ENCODE measurements at places on chromosomes 4 and X.

DNA sequence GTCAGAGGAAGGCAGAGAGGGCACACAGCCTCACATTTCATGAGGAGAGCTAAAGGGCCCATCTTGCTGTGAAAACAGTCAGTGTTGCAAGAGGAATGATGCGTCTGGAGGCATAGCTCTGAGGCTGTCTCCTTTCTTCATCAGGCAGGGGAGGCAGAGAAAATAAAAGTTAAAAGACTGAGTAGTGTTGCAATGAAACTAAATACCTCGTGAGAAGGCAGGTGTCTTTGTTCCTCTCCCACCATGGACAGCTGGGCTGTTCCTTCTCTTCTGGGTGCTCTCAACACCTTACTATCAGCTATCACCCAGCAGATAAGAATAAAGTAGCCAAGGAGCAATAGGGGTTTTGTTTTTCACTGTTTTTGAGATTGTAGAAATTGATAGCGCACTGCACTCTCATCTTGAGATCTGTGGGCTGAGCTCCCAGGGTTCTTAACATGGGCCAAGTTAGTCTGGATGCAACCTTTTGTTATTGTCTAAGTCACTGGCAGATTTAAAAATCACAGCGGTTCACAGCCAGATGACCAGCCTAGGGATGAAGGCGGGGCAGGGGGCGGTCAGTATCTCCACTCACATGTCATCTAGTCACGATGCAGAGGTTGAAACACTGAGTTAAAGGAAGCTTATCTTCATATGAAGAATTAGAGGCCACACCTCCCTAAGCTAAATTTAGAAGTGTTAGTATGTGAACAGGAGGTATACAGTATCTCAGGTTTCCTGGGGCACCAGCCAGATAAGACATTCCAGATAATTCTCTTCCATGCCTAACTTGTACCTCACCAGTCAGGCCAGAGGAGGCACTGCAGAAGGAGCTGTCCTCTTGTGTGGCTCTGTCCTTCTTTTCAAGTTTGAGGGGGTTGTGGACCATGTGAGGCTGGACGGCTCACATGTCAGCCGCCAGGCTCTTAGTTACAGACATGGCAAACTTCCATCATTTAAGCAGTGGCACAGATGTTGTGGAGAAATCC lies 36.9 kb downstream of the PARM1 start:
- DNase-seq, result no peak

DNA sequence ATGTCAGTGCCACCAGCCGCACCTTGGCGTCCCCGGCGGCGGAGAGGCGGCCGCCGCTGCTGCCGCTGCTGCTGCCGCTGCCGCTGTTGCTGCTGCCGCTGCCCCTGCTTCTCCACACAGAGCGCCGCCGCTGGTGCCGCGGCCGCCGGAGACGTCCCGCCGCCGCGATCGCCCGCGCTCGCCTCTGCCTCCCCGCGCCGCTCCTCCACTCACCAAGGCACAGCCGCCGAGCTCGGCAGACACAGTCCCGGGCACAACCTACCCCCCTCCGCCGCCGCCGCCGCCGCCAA lies at the start of gene PPP3CA:
Gene PPP3CA, minus strand, starts transcription at position 260 of the 290 bp plus-strand sequence.
- no peak for DNase-seq

DNA sequence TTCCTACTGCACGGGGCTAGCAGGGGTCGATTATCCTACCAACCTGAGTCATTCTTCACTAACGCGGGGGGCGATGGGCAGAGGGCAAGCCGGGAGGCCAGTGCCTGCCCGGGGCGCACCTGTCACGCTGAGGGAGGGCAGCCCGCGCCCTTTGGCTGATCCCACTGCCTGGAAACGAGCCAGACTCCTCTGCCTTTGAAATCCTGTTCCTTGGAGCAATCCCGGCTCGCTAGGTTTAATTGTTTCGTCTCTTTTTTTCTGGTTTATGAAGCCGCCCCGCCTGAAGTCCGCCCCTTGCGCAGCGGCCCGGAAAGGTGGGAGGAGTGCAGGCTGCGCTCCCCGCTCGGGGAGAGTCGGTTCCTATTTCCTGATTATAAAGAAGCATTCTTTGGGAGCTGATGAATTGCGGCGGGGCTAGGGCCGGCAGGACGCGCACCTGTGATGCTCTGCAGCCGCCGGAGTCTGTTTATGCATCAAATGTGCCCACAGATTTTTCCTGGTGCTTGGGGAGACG lies 484.2 kb downstream of the BCOR start:
- DNase-seq, result no peak

DNA sequence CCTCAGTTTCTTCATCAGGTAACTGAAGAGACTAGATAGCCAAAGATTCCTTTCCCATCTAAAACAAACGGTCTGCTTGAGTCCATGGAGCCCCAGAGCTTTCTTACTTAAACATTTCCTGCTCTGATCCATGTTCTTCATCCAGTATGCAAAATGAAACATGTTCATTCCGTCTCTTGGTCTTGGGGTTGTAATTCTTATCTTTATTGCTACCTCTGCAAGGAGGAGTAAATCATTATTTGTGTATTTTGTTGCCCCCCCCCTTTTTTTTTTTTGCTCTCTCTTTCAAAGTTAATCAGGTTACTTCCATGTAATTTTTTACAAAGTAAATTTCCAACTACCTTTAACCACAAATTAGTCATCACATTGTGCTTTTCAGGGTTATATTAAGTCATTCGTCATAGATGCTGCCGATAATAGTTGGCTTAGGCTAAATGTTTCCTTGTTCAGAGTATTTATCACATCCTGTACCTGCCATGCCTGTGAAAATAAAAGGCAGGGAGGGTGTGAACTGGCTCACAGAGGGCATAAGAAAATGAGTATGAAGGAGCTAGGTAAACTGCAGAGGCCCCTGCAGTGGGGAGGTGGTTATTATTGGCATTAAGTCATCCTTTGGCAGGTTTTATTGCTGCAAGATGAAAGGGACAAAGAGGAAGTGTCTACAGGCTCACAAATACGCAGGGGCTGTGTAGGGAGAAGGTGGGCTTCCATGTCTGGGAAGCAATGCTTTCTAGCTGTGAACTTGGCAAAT lies 76.7 kb upstream of the HS3ST1 start:
- DNase-seq, result peak; percentile 13

GRCh38 chr4:3091464-3091863 lies 17.0 kb downstream of the HTT start:
- no peak for DNase-seq

- DNase-seq, result no peak
Measured at GRCh38 chr4:39495446-39496213, 31.6 kb downstream of the UGDH start.

- no peak for DNase-seq
Measured at GRCh38 chr4:145960012-145960411, 21.4 kb upstream of the ZNF827 start.

GRCh38 chrX:68994135-68994890 lies 165.5 kb downstream of the EFNB1 start:
- no peak for DNase-seq

DNA sequence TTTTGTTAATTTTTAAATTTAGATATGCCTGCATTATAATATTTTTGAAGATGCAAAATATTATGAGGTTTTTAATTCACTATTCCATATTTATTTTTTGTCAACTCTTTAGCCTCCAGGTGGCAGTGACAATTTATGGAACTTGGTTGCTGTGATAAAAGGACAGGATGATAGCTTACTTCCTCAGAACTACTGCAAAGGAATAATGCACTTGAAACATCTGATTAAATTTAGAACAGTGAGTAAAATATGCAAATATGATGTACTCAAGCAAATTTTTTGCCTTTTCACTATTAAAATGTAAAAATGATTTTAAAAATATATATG lies 45.1 kb downstream of the SPATA4 start:
- no peak for DNase-seq

DNA sequence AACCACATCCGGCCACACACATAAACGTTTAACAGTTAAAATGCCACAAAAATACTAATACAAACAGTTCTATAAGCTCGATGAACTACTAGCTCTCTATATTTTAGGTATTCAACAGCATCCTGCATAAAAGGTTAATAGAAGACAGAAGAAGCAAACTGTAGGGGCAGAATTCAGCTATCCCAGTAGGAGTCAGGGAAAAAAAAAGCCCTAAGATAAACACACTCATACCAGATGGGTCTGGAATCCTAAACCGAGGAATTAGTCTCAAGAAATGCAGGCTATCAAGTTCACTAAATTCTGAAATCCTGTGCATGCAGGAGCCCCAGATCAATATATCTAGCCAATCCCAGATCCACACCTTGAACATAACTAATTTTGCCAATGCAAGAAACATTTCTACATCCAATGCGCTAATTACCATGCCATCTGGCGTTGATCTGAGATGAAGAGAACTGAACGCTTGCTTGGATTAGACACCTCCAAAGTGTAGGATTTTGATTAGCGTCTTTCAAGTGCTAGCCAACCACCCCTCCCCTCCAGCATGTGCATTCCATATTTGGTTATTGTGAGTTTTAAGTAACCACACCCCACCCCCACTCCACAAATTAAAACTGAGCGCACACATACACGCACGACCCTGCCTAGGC lies 512.2 kb upstream of the INTU start:
- no peak for DNase-seq

- DNase-seq, result no peak
Measured at GRCh38 chrX:72169008-72169728, 12.4 kb upstream of the PIN4 start.

DNA sequence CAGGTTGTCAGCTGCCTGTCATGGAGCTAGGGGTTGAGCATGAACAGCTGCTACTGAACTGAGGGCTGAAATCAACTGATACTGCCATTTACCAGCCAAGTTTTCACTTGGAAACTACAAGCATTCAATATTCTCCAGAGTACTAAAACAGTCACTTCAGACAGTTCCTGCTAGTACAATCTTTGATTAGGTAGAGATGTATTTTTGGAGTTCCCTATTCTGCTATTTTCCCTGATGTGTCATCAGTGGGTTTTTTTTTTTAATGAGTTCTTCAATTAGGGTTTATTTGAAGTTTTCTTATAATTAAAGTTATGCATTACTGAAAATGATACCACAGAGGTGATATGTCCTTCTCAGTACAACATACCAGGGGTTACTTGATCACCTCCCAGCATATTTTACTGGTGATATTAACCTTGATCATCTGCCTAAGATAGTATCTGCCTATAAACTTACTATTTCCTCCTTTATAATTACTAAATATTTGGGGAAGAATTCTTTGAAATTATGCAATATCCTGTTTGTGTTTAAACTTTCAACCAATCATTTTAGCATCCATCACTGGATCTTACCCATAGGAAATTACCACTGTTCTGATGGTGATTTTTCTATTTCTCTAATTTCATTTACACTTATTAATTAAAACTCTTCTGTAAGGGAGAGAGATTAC lies 13.6 kb downstream of the PDCL2 start:
- no peak for DNase-seq

DNA sequence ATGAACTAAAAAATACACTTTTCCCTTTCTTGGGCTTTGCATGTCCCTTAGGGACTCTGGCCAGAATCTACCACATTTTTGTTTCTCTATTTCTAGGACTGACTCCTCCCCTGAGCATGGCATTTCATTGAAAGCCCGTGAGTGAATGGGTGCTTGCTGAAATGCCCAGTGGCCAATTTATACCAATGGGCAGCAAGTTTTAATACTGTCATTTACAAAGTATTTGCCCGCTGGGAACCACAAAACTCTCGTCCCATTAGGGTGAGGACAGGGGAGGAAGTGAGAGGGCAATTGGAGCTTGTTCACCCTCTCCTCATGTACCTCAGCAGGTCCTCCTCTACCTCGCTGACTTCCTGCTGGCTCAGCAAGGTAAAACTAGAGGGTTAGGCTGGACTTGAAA lies 1.1 kb downstream of the SRPX2 start:
- no peak for DNase-seq

GRCh38 chrX:16022580-16023200 lies 100.7 kb upstream of the GRPR start:
- DNase-seq, result peak; percentile 10

DNA sequence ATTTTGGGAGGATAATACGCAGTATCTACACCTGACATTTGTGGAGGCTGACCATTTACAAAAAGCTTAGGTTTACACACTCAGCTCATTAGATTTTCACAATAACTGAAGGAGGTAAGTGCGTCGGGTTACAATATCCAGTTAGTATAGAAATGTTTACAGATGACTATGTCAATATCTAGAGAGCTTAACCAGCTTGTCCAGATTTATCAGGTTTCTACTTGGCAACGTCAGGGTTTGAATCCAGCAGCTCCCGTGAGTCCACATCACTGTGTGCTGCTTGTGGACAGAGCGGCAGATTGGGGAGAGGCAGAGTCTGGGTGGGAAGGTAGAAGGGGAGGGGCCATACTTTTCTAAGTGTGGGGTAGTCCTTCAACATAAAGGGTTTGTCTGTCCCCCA lies 28.3 kb downstream of the ARHGAP10 start:
- DNase-seq, result no peak

DNA sequence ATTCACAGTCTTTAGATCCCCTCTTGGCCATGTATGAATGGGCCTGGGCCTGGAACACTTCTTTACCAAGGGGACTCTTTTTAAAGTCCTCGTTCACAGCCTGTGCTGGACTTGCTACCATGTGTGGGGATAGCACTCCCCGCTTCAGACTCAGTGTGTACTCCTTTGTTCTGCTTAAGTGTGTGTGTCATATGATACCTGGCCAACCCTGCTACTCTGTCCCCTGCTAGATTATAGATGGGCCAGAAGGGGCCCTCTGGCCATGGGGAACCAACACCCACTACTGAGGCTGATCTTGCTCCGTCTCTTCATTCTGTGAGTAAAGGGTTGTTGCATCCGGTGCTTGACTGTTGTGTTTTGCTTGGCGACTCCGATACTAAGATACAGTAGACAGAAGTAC lies 8.0 kb downstream of the CCDC110 start:
- DNase-seq, result no peak

- DNase-seq, result peak; percentile 52
Measured at GRCh38 chr4:8410641-8411271, 29.8 kb downstream of the ACOX3 start.

DNA sequence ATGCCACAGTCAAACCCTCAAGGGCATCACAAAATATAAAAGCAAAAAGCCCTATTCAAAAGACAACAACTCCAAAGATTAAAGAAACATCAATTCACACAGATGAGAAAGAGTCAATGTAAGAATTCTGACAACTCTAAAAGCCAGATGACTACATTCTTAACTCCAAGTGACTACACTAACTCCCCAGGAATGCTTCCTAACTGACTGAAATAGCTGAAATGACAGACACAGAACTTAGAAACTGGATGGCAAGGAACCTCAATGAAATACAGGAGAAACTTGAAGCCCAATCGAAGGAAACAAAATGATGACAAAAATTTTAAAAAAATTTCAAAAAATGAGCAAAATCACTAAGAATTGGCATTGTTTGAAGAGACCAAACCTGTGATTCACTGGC lies 1047.6 kb upstream of the PCDH10 start:
- DNase-seq, result no peak

- no peak for DNase-seq
Measured at GRCh38 chr4:21596521-21596920, 352.1 kb downstream of the KCNIP4 start.

GRCh38 chr4:15882675-15883086 lies 55.9 kb downstream of the FGFBP1 start:
- no peak for DNase-seq

DNA sequence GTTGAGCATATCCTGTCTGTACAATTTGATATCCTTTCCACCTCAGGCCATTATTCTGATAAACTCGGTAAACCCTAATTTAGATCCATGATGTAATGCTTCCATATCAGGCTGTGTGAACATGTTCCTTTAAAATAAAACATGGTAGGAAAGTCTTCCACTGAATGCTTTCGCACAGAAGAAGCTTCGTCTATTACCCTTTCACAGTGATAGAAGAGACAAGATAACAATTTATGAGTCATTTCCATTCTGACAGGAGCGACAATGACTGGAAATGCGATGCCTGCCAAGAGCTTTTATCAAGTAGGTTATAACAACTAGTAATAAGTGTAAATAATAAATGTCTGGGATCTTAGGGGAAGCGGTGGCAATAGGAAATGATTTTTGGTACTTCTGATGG lies 98.8 kb downstream of the TTC29 start:
- DNase-seq, result no peak

Data from SW 1271 (cell line).